LoVo (cell line): ENCODE measurements at places on chromosomes 5 and 9.

GRCh38 chr5:90802474-90803317 is 244.1 kb downstream of the ADGRV1 start:
- peak; percentile 57 for DNase-seq

GRCh38 chr9:97853844-97854695 is 1.0 kb downstream of the FOXE1 start:
- DNase-seq, result no peak

- DNase-seq, result no peak
Observed at GRCh38 chr9:703392-703791, 138.1 kb upstream of the DMRT1 start.

DNA sequence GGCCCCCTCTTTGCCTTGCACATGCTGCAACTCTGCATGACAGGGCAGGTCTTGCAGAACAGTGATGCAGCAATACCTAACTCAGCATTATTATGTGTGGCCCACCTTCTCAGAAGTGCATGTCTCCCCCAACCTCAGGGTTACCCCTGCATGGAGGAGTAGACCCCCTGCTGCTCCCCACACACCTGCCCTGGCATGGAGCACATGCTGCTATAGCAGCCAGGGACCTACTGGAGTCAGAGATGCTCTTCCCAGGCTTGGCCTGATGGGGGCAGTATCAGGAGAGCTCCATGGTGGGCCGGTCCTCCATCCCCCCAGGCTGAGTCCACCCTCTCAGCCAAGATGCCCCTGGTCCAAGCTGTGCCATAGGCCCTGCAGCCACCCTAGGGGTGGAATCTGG is 13.2 kb upstream of the BOD1 start:
- no peak for DNase-seq

DNA sequence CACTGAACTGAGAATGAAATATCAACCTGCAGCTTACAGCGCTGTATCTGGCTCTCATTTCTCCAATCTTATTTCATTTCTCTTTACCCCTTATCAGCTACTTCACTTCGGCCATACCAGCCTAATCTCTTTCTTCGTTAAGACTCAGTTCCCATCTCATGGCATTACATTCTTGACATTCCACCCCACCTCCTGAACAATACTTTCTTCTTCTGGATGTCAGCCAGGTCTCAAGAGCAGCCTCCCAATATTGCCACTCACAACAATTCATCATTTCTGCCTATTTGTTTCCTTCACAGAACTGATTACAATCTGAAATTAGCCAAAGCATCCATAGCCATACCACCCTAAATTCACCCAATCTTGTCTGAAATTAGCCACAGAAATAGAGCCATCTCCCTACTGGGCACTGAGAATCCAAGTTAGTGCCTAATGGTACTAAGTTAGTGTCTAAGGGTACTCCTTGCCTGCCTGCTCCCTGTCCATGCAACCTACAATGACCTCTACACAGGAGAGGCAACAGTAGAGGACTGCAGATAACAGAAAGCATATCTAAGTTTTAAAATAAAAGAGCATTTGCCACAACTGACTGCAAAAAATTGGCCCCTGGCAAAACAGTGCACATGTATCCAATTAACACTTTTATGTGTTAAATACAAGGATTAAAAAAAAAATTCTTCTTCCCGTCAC is 35.2 kb downstream of the SETX start:
- DNase-seq, result no peak

DNA sequence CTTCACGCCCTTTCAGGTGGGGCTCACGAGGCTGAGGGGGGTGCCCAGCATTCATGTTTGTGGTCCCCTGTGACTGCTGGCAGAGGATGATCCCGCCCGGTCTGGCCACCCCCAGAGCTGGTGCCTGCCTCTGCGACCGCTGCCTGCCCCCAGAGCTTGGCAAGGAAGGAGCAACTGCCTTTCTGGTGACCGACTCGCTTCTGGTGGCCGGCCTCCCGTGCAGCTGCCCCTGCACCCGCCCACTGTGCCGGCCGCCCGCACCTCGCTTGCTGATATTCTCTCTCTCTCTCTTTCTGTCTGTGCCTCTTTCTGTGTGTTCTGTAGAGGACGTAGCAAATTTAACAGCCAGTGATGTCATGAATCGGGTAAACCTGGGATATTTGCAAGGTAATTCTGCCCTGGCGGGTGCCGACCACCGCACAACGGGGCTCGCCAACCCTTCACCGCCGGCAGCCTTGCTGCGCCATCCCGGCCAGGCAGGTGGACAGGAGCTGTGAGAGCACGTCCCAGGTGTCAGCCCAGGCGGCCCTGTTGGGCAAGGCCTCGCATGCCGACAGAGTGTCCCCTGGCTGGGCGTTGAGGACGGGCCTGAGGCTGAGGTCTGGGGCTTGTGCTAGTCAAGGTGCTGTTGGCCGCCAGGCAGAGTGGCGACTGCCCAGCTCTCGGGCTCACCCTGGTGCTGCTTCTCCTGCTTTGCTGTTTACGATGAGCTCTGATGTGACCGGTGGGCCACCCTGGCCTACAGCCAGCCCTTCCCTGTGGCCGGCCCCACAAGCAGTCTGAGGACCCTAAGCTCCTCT is 86.0 kb downstream of the KCNT1 start:
- no peak for DNase-seq

DNA sequence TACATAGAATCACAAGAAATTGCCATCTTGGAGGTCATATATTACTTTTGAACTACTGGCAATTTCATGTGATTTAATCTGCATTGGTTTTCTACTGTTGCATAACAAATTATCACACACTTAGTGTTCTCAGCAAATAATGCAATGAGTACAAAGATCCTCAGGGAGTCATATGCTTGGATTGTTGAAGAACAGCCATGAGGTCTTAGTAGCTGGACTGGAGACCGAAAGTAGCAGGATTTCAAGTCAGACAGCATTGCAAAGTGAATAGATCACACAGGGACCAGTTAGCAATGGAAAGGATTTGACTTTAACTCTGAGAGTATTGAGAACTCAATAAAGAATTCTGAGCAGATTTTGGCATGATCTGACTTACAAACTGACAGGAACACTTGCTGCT is 32.2 kb upstream of the FRMD3 start:
- DNase-seq, result no peak

DNA sequence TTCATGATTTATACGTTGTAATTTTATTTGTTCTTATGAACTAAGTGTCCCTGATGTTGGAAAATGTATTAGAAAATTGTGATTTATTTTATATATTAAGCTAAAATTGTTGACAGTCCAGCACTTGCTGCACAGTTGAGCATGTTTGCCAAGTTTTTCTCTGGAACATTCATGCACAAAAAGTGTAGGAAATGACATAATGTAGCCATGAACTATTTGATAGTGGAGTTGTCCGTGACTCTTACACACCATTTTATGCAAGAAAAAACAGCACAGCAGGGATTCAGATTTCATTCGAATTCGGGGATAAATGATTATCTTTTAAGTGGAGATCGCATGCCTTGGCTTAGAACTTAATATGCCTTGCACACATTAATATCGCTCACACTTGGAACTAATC is 708.6 kb upstream of the WWC1 start:
- no peak for DNase-seq

DNA sequence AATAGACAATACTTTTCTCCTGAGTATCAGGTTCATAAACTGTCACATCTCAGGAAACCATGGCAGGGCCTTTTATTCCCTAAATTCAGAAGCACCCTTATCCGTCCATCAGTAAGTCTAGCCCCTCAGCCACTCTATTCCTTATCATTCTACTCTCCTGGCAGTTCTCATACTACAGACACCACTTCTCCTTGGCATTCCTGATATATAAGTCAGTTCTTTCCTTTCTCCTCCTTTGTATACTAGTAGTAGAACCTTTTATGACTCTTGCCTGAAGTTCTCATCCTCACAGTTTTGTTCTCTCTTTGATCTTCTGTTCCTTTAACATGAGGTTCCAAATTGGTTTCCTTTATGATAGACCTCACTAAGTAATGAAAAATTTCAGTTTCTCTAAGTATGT is 29.3 kb downstream of the GRAMD2B start:
- no peak for DNase-seq

DNA sequence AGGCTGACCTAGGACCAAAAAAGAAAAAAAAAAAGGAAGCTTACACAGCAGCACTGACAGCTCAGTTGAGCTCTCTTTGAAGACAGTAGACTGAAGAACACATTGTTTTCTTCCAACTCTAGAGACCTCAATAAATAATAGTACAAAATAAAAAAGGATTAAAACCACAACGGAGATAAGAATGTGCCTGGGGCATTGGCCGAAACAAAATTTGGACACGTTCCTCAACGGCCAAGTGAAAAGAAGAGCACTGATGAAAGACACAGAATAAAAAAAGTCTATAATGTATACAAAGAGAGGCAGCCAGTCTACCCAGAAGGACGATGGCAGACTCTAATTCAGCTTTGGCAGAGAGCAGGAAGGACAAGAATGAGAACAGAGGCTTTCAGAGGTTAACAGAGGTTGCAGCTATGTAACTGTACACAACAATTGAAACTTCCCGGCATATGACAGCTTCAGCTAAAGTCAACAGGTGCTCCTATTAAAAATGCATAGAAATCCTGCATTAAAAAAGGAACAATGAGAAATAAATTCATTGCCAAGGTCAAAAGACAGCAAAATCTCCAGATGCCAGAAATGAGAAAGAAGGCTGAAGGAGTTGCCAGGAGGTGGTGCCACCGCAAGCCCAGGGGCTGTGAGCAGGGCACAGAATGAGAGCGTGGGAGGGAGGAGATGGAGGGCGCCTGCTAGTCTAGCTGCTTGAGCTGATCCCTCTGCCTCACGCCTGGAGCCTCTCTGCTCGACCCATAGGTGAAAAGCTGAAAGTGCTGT is 113.9 kb downstream of the DCP2 start:
- DNase-seq, result no peak

DNA sequence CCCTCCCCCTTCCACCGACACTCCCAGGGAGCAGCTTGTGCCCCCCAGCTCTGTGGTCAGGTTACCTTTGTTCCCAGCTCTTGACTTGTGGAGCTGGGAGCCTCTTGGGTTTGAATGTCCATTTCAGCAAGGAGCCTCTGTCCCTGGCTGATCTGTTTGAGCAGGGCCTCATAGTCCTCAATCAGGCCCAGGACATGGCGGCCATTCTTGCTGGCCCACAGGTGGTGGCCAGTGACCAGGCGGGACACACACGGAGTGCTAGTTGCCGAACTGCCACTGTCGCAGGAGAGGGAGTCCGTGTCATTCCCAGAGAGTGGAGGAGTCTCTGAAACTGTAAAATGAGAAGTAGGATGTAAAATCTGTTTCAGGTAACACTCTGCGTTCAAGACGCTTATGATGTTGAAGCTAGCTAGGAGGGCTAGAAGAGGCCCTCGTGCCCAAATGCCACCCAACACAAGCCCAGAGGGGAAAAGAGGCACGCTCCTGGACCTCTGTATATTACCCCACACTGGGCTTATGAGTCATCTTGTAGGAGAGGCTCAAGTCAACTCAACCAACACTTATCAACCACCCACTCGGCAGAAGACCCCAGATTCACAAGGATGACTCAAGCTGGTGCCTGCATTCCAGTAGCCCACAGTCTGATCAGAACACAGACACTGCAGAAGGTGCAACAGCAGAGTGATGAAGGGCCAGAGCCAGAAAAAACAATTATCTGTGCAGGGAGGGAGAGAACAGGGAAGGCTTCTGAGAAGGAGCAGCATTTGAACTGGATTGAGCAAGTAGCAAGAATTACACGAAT is 177.0 kb downstream of the CDK5RAP2 start:
- no peak for DNase-seq

GRCh38 chr9:26657958-26658357 is 234.6 kb downstream of the CAAP1 start:
- no peak for DNase-seq

GRCh38 chr5:68261169-68261568 is 45.6 kb downstream of the PIK3R1 start:
- DNase-seq, result no peak

DNA sequence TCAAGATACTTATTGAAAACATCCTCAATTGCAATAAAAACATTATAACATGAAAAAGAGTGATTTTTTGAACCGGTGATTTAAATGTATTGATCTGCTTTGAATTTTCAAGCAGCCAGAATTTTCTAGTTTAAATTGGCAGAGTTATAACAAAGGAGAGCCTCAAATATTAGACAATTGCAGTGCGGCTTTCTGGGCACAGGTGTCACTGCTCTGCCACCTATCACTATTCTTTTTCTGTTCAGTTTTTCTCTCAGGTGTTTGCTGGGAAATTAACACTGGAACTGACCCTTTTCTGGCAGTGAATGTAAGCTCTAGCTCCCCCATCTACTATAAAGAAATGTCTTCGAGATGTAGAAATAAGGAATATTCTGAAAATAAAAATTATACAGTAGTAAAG is 23.0 kb downstream of the ZBED3 start:
- no peak for DNase-seq

GRCh38 chr5:40437452-40437861 is 242.3 kb upstream of the PTGER4 start:
- DNase-seq, result peak; percentile 29

- DNase-seq, result no peak
Observed at GRCh38 chr5:149796030-149796429, 65.9 kb downstream of the PPARGC1B start.

- no peak for DNase-seq
Observed at GRCh38 chr9:87670572-87671264, 55.2 kb upstream of the CTSL start.

GRCh38 chr9:99142275-99142674 is 37.4 kb downstream of the TGFBR1 start:
- no peak for DNase-seq

DNA sequence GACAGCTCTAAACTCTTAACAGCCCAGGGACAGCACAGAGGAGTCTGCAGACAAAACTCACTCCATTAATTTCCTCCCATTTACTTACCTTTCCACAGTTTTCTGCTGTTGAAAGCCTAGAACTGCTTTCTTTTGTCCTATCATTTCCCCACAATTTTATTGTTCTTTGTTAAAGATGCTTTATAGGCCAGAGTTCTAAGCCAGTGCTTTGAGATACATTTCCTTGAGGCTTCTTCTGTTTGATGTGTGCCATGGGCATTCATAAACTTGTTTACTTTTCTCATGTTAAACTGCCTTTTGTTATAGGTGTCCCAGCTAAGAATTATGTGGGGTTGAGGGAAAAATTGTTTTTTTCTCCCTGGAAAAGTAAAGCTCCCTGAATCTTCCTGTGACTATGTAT is 25.9 kb upstream of the SUB1 start:
- no peak for DNase-seq

DNA sequence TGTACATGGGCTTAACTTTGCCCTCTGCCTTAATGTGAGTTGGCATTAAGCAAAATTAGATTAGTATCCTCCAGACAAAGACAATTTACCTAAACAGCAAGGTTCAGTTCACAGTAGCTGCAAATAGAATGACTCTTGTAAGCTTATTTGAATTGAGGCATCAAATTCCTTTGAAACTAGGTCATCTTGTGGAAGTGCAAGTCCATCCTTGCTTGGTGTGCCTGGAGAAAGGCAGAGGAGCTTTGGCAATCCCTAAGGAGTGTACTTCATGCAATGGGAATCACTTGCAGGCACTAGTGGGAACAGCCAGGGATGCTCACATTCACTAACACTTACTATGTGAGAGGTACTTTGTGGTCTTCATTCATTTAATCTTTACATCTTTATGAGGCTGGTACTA is 118.3 kb downstream of the DRD1 start:
- no peak for DNase-seq
